WTC11 (cell line): ENCODE measurements at places on chromosomes 2 and 18.

- DNase-seq: no peak
Observed at GRCh38 chr18:5462227-5462626, 81.6 kb downstream of the EPB41L3 start.

DNA sequence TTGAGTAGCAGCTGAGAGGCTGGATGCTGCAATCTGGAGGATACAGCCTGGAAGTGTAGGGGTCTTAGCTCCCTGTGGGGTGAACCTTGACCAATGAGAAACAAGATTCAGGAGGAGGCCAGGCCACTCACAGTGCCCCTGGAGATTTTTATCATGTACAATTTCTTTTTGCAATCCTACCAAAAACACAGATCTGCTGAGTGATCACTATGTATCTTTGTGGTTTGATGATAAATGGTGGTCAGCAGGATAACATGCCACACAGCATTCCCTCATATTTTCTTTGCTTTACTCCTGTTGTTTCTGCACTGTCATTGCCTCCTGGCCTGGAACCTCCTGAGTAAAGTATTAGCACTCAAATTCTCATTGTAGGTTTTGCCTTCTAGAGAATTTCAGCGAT is 357.9 kb downstream of the THSD7B start:
- DNase-seq: no peak

- DNase-seq: no peak
Observed at GRCh38 chr2:40434731-40435271, 17.1 kb downstream of the SLC8A1 start.

GRCh38 chr2:132669908-132670495 is at the start of gene LYPD1:
Gene LYPD1, minus strand, starts transcription at chr2:132670205. Its CDS starts 273 bp downstream, at chr2:132669932.
- DNase-seq: peak; percentile 62

DNA sequence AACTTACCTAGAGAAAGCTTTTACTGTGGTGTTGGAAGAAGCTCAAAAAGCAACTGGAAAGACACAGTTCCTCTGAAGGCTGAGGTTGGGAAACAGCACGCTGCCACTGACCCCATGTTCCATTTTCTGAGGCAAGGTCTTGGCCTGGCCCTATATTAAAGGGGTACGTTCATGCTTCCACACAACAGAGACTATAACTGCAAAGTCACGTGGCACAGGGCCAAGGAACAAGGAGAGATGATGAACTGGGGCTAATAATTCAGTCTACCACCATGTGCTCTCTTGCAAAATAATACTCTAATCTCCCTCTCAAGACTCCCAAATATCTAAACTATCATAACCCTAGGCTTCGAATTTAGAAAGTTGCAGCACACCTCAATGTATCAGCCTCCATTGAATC is 381.6 kb downstream of the DSEL start:
- no peak for DNase-seq

- DNase-seq: peak; percentile 72
Observed at GRCh38 chr2:240819126-240819857, 727 bp downstream of the KIF1A start.

- DNase-seq: peak; percentile 88
Observed at GRCh38 chr18:34158881-34159690, 65.6 kb downstream of the NOL4 start.

GRCh38 chr2:115248066-115248465 is 805.6 kb downstream of the DPP10 start:
- DNase-seq: no peak

GRCh38 chr2:173720306-173720705 is 244.9 kb downstream of the SP3 start:
- DNase-seq: no peak

- no peak for DNase-seq
Observed at GRCh38 chr2:132662732-132663131, 7.3 kb downstream of the LYPD1 start.

DNA sequence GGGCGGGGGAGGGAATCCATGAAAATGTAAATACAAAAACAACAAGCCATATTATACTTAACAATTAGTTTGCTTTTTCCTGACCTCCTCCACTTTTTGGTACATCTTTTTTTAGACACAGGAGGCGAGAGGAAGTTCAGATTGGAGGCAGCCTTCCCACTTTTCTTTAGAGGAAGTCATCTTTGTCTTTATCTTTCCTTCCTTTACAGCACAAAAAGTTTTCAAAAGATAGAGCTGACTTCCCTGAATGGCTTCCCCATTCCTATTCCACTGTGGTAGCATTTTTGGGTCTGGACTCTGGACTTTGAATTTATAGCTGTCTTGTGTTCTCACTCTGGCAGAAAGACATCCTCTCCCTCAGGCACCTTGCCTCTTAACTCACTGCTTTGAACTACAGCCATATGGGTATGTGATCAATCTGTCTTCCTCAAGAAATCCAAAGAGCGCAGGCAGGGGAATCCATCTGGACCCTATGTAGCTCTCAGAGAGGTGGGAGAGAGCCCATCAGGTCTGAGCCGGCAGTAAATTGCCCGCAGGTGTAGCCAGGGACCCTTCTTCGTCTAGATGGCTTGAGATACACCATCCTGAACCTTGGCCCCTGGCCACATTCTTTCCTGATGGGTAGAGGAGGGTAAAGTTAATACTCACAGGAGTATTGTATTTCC is 101.9 kb downstream of the AQP4 start:
- DNase-seq: no peak

DNA sequence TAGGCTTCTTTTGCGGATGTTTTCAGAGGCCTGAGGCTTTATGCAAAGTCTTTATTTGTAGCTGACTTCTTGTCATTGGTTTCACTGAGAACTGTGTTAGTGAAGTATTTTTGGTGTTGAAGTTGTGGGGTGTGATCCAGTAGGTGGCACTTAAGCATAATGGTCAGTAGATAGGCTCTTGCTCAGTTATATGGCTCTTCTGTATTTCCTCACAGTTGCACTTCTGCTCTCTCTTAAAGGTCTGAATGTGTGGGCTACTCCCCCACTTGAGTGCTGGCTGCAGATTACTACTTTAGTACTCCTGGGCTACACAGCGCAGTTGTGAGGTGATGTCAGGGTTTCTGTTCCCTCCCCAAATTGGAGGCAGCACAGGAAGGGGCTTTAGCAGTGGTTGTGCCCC is 133.8 kb upstream of the SCN7A start:
- no peak for DNase-seq

- DNase-seq: no peak
Observed at GRCh38 chr2:133426791-133427190, 141.5 kb downstream of the NCKAP5 start.

DNA sequence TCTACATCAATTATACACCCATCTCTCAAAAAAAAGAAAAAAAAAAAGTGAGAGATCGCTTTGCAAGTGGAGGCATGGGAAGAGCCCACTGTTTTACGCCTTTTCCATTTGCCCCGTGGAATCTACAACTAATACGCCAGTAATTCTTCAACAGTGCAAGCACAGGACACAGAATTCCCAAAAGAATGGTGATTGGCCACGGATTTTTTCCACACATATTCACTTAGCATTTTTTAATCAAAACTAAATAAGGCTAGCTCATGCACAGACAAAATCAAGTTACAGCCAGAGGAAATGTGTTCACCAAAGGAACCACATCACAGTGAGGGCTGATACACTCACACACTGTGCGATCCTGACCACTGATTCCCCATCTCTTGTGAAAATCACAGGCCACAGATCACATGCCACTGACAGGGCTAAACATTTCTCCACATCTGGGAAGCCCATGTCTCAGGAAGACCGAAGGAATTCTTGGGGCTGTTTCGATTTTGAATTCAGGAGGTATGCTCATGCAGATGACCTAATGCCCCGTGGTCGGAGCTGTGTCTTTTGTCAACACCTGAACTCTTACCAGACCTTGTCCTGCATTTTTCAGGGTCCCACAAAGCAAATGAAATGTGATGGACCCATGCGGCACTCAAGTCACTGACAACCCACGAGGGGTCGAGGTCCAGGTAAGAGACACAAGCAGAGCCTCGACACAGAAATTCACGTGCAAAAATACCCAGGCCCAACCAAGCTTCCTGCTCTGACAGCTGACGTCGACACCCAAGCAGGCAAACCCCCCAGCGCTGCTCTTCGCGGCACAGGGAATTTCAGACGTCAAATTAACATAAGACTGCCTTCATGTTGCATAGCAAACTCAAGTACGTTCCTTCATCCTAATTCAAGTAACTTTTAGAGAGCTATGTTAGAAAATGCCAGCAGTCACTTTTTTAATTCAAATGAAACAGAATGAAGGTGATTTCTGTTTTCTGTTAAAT is 69.6 kb downstream of the ZNF516 start:
- DNase-seq: no peak

- DNase-seq: no peak
Observed at GRCh38 chr2:191923652-191923997, 76.7 kb upstream of the CAVIN2 start.

DNA sequence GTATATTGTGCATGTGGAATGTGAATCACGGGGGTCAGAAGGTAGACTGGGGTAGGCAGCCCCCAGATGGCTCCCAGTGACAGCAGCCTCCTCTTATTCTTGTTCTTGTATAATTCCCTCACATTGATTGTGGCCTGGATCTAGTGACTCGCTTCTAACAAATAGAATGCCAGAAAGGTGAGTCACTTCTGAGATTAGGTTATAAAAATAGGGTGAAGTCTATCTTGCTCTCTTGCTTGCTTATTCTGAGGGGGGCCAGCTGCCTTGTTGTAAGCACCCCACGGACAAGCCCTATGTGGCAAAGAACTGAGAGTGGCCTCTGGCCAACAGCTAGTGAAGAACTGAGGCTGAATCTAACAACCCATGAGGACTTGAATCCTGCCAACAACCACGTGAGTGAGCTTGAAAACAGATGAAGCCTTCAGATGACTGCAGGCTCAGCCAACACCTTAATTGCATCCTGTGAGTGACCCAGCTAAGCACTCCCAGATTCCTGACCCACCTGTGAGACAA is 15.6 kb upstream of the RMND5A start:
- no peak for DNase-seq

- no peak for DNase-seq
Observed at GRCh38 chr2:159454185-159454584, 162.2 kb downstream of the BAZ2B start.

DNA sequence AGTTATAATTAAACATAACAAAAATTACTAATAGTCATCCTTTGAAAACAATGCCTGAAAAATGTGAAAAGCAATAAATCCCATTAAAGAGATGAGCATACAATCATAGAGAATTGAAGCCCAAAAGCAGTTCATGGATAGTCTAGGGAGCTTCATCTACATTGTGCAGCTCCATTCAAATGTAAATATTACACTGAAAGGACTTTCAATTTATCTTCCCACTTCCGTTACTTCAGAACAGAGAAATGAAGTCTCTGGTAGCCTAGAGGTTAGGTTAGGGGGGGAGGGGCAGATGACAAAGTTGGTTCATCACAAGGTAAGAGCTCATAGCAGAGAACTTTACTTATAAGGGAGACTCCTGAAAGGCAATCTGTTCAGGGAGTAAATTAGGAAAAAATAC is 126.6 kb upstream of the RGPD4 start:
- no peak for DNase-seq

DNA sequence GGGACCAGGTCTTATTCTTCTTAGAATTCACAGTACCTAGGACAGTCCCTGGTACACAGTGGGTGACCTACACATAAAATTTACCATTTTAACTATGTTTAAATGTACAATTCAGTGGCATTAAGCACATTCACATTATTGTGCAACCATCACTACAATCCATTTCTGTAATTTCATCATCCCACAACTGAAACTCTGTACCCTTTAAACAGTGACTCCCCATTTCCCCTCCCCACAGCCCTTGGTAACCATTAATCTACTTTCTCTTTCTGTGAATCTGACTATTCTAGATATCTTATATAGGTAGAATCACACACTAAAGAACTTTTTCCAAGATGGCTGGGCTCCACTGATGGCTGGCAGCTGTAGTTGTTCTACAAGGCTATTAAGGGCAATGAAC is 41.6 kb downstream of the GFPT1 start:
- no peak for DNase-seq

GRCh38 chr2:110674620-110675555 is 3.0 kb downstream of the BUB1 start:
- no peak for DNase-seq

GRCh38 chr2:230828272-230828961 is 36.3 kb upstream of the ITM2C start:
- peak; percentile 23 for DNase-seq
